ENCODE measurements at places on chromosomes 5 and 9.
A peak's percentile ranks its signal among the peaks of the same experiment; 100 is the strongest.

GRCh38 chr9:98135938-98136337 lies 16.9 kb upstream of the TRIM14 start:
- DNase-seq, result no peak

- DNase-seq, result no peak
Measured at GRCh38 chr5:106085136-106085535, 1585.6 kb downstream of the EFNA5 start.

- DNase-seq, result no peak
Measured at GRCh38 chr5:55030676-55031369, 6.8 kb downstream of the GZMK start.

DNA sequence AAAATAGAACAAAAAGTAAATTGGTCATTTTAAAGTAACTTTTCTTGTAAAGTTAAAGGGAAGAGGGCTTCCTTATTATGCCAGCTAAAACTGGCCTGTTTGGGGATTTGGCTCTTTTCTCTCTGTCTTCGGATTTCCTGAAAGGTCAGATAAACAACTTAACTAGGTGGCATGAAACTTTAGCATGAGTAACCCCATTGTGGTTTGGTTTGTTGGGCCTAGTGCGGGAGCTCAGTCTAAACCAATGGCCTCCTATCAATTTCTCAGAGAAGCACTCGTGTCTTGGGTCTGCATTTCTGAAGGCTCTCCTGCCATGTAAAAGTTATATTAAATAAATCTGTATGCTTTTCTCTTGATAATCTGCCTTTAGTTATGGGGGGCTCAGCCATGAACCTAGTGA lies 48.5 kb upstream of the ANKH start:
- DNase-seq, result no peak

DNA sequence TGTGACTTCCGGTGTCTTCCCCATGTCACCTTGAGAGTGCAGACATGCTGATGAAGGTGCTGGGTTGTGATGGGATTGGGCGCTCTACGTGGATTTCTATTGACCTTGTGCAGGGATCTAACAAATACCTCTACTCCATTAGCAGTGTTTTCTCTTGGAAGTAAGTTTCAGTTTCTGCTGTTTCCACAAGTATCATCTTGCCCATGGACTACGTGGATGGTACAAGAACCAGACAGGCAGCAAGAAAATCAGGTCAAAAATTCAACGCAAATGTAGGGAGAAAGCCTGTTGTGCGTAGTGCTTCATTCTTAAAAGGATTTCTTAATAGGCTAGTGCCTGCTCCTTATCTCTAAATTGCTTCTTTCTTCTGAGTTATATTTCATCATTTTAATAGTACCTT lies 60.8 kb downstream of the AOPEP start:
- DNase-seq, result no peak

DNA sequence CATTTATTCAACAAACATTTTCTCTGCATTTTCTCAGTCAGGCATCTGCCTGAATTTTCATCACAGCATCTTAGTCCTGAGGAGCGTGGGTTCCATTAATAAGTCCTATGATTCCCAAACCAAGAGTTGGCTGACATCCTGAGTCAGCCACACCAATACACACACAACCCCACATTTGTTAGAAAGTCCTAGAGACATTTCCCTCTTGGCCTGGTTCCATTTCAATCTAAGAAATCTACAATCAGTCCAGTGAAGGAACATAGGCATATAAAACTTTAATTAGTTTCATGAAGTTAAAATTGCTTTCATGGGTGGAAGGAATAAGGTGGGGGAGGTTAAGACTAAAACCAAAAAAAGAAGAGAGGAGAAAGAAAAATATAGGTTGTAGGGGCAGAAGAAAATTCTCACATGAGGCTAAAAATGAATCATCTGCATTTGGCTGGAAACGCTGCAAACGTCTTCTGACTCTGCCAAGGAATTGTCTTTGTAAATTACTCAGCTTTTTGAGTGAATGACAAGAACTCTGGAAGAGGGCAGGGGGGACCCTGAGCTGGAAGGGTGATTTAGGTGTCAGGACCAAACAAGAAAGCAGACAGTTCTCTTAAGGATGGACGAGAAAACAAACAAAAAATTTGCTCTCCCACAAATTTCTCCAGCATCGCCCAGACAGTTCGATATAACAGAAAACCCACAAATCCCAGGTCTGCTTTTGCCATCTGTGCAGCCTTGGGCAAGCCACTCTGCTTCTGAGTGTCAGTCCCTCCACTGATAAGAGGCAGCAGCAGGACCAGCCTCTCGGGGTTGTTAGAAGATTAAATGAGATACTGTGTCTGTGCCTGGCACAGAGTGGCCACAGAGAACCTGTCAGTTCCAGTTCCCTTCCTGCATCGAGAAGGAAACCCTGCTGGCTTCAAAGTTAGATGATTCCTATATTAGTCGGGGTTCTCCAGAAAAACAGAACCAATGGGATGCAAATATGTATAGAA lies 289.7 kb downstream of the CDK5RAP2 start:
- DNase-seq, result no peak

- no peak for DNase-seq
Measured at GRCh38 chr5:178207917-178208280, 3.6 kb downstream of the HNRNPAB start.

DNA sequence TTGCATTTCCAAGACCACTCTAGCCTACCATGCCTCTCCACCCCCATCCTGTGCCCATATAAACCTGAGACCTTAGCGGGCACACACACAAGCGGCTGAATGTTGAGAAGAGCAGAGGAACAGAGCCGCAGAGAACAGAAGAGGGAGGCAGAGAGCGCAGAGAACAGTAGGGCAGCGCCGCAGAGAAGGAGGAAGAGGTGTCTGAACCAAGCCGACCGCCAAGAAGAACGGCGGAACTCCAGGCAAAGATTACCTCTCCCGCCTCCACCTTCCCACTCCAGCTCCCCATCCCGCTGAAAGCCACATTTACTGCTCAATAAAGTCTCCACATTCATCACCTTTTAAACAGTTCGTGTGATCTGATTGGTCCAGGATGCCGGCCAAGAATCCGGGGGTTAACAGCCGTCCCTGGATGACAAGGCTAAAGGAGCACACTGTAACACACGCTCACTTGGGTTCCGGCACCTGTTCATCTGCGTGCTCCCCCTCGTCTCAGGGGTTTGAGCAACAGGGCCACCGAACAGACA lies 33.2 kb downstream of the GRIN3A start:
- peak; percentile 34 for DNase-seq

- DNase-seq, result no peak
Measured at GRCh38 chr5:65867542-65868195, 58.7 kb upstream of the ERBIN start.

DNA sequence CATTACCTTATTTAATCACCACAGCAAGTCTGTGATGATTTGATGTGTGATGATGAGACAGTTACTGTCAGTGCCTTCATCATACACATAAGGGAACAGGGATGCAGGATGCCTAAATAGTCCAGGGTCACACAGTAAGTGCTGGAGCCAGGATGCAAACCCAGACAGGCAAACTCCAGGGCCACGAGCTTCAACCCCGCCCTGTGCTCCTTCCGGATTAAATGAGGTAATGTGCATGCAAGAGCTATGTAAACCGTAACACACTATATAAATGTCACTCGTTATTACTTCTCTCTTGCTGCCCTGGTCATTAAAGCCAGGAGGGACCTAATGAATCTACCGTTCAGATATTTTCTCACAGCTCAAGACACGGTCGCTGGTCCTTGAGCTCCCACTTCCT lies 12.8 kb downstream of the SMIM23 start:
- no peak for DNase-seq

DNA sequence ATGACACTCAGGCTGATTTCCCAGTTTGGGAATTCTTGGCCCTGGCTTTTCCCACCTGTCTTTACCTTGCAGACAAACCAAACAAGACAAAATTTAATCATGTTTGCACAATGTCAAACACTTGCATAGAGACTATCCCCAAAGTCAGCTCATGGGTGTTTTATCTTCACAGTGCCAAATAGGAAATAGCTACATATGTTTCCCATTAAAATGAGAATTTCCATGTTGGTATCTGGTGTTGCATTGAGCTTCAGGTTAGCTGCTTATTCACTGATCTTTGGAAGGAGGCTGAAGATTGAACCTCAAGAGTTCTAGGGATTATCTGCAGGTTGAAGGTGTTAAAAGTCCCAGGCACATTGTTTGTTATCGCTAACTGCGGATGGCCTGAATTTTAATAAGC lies 19.5 kb downstream of the MAP1B start:
- no peak for DNase-seq

- no peak for DNase-seq
Measured at GRCh38 chr5:3351581-3352442, 243.8 kb upstream of the IRX1 start.

- DNase-seq, result no peak
Measured at GRCh38 chr5:95440825-95441224, 49.7 kb downstream of the FAM81B start.

DNA sequence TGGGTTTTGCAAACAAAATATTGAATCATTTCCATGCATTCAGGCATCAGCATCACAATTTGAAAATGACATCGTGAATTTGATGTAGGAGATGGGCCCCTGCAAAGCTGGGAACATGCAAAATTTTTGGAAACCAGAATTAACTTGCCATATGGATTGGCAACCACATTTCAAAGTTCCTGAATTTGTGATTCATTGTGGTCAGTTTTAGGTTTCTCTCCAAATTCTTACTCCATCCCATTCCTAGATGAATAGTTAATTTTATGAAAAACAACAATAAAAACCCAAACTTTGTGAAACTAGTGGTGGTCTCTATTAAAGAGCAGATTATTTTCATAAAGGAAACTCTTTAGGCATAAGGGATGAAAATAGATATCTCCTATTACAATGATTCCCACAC lies 107.8 kb upstream of the SLIT3 start:
- DNase-seq, result no peak

DNA sequence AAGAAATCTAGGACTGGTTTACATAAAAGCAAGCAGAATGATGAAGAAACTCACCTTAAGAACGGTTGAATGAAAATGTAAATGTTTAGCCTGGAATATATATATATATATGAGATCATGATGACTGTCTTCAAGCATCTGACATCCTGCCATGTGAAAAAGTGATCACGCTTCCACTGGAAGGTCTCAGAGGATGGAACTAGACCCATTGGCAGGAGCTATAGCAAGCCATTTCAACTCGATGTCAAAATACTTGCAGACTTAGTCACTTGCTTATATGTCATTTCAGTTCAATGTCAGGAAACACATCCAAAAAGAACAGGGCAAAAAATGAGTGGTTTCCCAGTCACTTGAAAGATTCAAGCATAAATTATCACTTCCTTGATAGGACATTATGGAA lies 22.2 kb upstream of the TMEM161B start:
- no peak for DNase-seq

Data from activated naive CD8-positive, alpha-beta T cell treated with anti-CD3 and anti-CD28 coated beads, Interleukin-2, amount 10 ng/mL, durations not matched to agents 7 days and 5 days (primary cell).